ENCODE measurements at places on chromosomes 5 and 9. TPM values are rescaled to one million over a fixed set of nuclear protein-coding genes. Genes with fewer than 3 reads are reported as not detected.

DNA sequence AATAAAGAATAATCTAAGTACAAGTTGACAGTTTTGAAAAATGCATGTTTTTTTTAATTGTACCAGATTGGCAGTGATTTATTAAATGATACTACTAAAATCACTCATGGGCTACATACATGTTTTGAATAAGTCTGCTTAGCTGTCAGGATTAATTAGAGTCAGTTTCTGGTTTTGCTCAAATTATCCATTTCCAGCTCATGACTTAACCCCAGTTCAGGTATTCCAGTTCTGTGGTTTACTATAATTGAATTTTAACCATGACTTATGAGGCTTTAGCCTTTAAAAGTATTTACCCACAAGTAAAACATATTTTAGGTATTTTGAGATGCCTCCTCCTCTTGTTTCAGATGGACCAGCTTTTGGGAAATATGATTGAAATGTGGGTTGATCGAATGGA, 17.8 kb upstream of the LRRC70 start:
- H3K27me3 ChIP-seq, result no peaks in the 10 kb centered on the region
- no peak for DNase-seq
- no peak overlapping the region for H3K4me3 ChIP-seq
- H3K36me3 ChIP-seq, result peaks cover 26% of the 10 kb centered on the region
- H3K27ac ChIP-seq, result no peak overlapping the region

The SNX18 gene
- 19.7 TPM for total RNA-seq

DNA sequence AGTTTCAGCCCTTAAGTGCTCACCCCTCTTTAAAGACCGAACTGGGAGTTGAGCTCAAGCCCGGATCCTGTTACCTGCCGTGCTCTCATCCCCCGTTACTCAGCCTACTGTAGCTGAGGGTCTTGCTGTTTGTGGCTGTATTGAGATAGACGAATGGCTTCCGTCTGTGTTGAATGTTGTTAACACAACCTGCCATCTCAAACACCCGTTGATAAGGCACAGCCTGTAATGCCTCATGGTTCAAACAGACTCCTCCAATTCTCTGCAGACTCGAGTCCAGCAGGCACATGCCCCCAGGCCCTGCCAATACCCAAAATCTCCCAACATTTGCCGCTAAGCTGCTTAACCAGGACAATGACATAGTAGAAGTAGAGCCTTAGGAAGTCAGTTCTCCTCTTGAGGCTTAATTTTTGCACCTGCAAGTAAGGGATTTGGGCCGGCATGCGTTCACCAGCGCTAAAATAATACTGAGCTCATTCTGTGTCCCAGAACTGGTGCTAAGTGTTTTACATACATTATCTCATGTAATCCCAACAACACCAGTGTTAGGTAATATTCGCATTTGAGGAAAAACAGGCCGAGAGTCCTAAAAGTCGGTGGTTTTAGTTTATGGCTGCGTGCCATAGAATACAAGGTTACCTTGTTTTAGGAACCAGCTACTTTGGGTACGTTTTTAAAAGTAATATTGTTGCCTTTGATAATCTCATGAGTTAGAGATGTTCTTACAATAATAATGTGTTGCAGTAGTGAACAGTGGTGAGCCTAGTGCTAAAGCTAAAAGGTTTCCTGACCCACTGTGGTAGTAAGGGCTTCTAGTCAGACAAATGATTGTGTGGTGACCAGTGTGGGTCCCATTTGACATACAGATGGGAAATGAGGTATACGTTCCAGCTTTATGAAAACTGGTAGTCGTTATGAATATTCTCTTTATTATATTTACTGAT, 1.5 kb upstream of the RFX3 start:
- H3K4me3 ChIP-seq, result peak overlapping the region; percentile 96
- H3K27me3 ChIP-seq, result no peaks in the 10 kb centered on the region
- peak; percentile 11 for DNase-seq
- peaks cover 29% of the 10 kb centered on the region for H3K36me3 ChIP-seq
- peaks cover 57% of the 10 kb centered on the region for H3K4me1 ChIP-seq

The UNC5A gene
- total RNA-seq, result not detected

The CARTPT gene
- not detected for total RNA-seq

DNA sequence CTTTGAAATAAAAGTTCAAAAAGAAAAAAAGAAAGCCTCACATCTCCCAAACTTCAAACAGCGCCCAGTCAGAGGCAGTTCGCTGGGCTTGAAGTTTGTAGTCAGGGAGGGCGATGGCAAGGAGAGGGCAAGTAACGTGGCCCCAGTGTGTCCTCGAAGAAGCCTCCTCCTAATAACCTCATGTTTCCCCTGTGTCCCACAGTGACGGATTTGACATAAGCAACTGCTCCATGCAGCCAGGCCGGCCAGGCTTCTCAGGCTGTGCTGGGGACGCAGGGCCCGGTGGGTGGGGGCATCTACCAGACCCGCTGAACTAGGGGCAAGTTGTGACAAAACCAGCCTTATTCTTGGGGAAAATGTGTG, 172.2 kb downstream of the ERCC6L2 start:
- H3K27ac ChIP-seq, result no peak overlapping the region
- DNase-seq, result no peak
- H3K4me3 ChIP-seq, result no peak overlapping the region

GRCh38 chr5:108670591-108671289, 77.0 kb upstream of the FER start:
- H3K4me3 ChIP-seq, result no peak overlapping the region
- H3K27me3 ChIP-seq, result peaks cover 15% of the 10 kb centered on the region
- no peak overlapping the region for H3K27ac ChIP-seq
- no peaks in the 10 kb centered on the region for H3K4me1 ChIP-seq
- DNase-seq, result no peak
- H3K36me3 ChIP-seq, result no peaks in the 10 kb centered on the region

The ZNF354B gene
- 16.9 TPM for total RNA-seq

GRCh38 chr5:154466671-154467070, 11.4 kb downstream of the HAND1 start:
- H3K27ac ChIP-seq, result no peak overlapping the region
- H3K27me3 ChIP-seq, result peaks cover 28% of the 10 kb centered on the region
- no peak overlapping the region for H3K4me3 ChIP-seq
- peaks cover 5% of the 10 kb centered on the region for H3K4me1 ChIP-seq

The FRMD3 gene
- total RNA-seq, result 0.62 TPM

The IFNA8 gene
- not detected for total RNA-seq

The SLC34A3 gene
- not detected for total RNA-seq

DNA sequence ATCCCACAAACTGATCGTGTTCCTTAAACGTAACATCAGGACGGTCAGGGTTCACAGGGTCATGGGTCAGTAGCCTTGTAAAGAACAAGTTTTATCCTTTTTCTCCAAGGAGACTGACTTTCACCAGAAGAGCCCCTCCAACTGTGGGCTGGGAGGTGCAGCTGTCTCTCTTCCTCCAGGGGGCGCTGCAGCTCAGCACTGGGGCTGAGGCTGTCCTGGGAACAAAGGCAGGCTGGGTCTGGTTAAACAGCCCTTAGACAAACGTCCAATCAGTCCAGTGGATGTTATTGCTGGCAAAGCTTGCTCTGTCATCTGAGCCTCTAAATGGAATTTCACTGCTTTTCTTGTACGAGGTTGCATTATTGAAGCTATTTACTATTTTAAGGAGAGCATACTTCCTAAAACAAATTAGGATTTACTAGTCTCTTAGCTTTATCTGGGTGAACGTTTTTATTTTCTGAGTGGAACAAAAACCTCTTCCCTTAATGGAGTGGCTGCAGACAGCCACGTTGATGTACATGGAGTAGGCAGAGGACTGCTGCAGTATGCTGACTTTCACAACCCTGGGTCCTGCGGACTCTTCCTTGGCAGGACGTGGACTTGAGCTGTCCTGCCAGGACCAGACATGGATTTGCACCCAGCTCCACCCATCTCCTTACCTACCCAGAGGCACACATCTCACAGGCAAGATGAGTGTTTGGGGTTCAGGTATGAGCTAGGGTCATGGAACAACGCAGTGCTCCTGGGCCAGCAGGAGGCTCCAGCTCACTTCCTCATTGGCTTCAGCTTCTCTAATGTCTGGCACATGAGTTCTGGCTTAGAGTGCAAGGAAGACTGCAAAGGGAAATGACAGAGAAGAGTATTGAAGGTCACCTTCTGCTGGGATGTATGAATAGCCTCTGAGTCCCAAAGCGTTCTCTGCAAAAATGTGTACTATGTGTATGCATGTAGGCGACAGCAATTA, 7.8 kb downstream of the EXOSC2 start:
- no peak overlapping the region for H3K4me3 ChIP-seq
- peak; percentile 76 for DNase-seq
- peaks cover 54% of the 10 kb centered on the region for H3K36me3 ChIP-seq
- no peak overlapping the region for H3K27ac ChIP-seq
- H3K4me1 ChIP-seq, result peaks cover 28% of the 10 kb centered on the region

DNA sequence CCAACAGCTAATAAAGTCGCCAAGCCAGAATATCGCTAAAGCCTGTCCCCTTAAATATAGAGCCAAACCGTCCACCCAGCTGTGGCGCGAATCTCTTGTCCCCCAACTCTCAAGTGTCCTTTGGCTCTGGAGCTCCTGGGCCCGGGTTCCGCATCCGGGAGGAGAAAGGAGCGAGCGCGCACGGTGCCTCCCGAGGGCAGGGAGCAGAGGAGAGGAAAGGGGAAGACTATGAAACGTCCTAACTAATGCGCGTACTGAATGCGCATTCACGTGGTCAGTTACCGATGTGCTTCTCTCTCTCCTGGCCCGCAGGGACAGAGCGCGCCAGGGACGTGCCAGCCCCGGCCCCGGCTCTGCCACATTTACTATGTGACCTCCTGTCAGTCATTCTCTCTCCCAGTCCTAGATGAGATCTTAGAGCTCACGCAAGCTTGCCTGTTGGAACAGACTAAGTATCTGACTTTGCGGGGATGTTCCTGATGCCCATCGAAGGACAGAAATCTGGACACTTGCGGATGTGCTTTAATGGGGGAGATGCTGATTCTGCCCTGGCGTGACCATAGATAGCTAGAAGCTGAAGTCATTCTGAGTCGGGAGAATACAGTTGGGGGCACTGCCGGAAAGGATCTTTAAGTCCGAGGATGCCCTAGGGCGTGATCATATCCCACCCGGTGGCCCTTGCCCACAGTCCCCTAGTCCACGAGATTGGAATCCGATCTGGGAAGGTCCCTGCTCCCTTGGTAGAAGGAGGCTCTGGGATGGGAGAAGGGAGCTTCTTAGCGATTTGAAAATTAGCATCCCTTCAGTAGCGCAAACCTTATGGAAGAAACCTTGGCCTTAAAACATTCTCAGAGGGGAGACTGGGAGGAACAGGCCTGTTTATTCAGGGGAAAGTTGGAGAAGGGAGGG, 5.7 kb upstream of the EBF1 start:
- H3K4me1 ChIP-seq, result peaks cover 28% of the 10 kb centered on the region
- no peak for DNase-seq
- peaks cover 73% of the 10 kb centered on the region for H3K27me3 ChIP-seq
- peak overlapping the region; percentile 5 for H3K27ac ChIP-seq
- H3K36me3 ChIP-seq, result peaks cover 2% of the 10 kb centered on the region
- H3K4me3 ChIP-seq, result no peak overlapping the region

- H3K27me3 ChIP-seq, result no peaks in the 10 kb centered on the region
- DNase-seq, result no peak
Measured at GRCh38 chr9:113931140-113931539, 55.0 kb downstream of the ZNF618 start.

The BAAT gene
- total RNA-seq, result 0.07 TPM

- no peak for DNase-seq
- no peak overlapping the region for H3K27ac ChIP-seq
- H3K36me3 ChIP-seq, result no peaks in the 10 kb centered on the region
- peaks cover 4% of the 10 kb centered on the region for H3K27me3 ChIP-seq
Measured at GRCh38 chr9:2389404-2389803, 232.2 kb upstream of the VLDLR start.

GRCh38 chr9:4145482-4145881, 154.4 kb downstream of the GLIS3 start:
- no peak overlapping the region for H3K27ac ChIP-seq
- H3K4me1 ChIP-seq, result no peaks in the 10 kb centered on the region
- DNase-seq, result no peak
- H3K27me3 ChIP-seq, result peaks cover 4% of the 10 kb centered on the region
- no peaks in the 10 kb centered on the region for H3K36me3 ChIP-seq

DNA sequence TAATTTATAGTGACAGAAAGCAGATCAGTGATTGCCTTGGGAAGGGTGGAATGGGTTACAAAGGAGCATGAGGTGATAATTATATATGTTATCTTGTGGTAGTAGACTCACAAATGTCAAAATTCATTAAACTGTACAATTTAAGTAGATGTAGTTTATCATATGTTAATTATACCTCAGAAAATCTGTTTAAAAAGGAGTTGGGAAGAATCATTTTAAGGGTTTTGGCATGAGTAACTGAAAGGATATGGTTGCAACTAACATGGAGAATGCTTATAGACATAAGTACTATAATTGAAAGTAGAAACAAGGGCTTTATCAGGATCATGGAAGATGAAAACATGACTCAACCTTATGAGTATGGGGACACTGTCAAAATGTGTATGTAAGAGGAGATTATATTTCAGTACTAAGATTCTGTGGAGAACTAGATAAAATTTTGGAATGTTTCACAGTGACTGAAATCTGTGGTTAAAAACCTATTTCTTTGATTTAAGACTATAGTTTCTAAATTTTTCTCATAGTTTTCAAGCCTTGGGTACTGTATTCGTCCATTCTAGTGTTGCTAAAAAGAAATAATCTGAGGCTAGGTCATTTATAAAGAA, 73.3 kb downstream of the FCHO2 start:
- H3K27ac ChIP-seq, result no peak overlapping the region
- no peaks in the 10 kb centered on the region for H3K36me3 ChIP-seq
- no peaks in the 10 kb centered on the region for H3K4me1 ChIP-seq
- peaks cover 4% of the 10 kb centered on the region for H3K27me3 ChIP-seq
- no peak for DNase-seq

GRCh38 chr9:107153336-107153735, 129.7 kb upstream of the RAD23B start:
- DNase-seq, result no peak
- no peaks in the 10 kb centered on the region for H3K4me1 ChIP-seq
- no peak overlapping the region for H3K4me3 ChIP-seq

DNA sequence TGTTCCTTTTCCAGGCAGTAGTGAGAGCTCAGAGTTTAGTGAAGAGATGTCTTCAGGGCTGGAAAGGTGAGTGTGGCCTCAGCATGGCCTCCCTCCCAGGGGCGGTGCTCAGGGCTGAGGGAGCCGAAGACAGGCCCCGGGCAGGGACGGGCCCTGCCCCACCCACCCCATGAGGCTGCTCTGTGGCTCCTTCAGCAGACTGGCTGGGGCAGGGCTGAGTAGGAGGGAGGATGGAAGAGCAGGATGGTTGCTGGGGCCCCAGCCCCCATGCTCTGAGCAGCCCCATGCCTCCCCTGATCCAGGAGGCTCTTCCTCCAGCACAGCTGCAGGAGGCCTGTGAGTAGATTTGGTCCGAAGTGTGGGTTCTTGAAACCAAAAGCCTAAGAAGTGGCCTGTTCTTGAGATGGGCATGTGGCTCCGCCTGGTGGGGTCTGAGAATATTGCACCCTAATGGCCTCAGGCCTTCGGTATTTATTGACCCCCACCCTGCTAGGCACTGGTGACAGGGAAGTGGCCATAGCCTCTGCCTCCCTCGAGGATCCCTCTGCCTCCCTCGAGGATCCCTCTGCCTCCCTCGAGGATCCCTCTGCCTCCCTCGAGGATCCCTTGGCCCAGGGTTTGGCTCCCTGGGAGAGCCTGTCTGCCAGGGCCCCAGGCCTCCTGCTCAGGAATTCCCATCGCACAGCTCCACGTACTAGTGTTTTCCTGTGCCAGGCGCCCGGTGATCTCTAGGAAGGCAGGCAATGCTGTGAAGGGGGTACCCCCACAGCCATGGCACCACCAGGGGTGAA, 65.4 kb upstream of the GARNL3 start:
- H3K36me3 ChIP-seq, result no peaks in the 10 kb centered on the region
- H3K27ac ChIP-seq, result no peak overlapping the region
- DNase-seq, result peak; percentile 80

- no peaks in the 10 kb centered on the region for H3K4me1 ChIP-seq
- H3K27ac ChIP-seq, result no peak overlapping the region
- no peaks in the 10 kb centered on the region for H3K36me3 ChIP-seq
- no peaks in the 10 kb centered on the region for H3K27me3 ChIP-seq
Measured at GRCh38 chr5:30832519-30832918, 361.0 kb upstream of the CDH6 start.
